Ovary (tissue), 10 donors: ENCODE measurements at places on chromosomes 16 and 17. TPM values are rescaled to one million over a fixed set of nuclear protein-coding genes. Genes with fewer than 3 reads are reported as not detected.

UNC119 gene
- 14.4 TPM for total RNA-seq

SLC6A2 gene
- total RNA-seq, result not detected

CDRT15L2 gene
- not detected for total RNA-seq

EFNB3 gene
- 11.7 TPM for total RNA-seq

PDE6G gene
- not detected for total RNA-seq

ENPP7 gene
- total RNA-seq, result not detected

GRB7 gene
- 2.7 TPM for total RNA-seq

BAIAP3 gene
- total RNA-seq, result 1.1 TPM

KCNH6 gene
- not detected for total RNA-seq

SOCS7 gene
- 17.8 TPM for total RNA-seq

OTOP2 gene
- not detected for total RNA-seq

WNT3 gene
- 0.87 TPM for total RNA-seq

PYDC1 gene
- not detected for total RNA-seq

TEKT1 gene
- not detected for total RNA-seq

GRCh38 chr17:8153031-8153451, 837 bp upstream of the PER1 start:
- no peaks in the 10 kb centered on the region for H3K27me3 ChIP-seq
- peaks cover 12% of the 10 kb centered on the region for H3K4me1 ChIP-seq
- H3K36me3 ChIP-seq, result no peaks in the 10 kb centered on the region
- peak; percentile 62 for DNase-seq

GRCh38 chr17:17200831-17201230, 5.3 kb downstream of the PLD6 start:
- peaks cover 26% of the 10 kb centered on the region for H3K4me1 ChIP-seq
- H3K27ac ChIP-seq, result peak overlapping the region; percentile 50
- no peak overlapping the region for H3K4me3 ChIP-seq

DNA sequence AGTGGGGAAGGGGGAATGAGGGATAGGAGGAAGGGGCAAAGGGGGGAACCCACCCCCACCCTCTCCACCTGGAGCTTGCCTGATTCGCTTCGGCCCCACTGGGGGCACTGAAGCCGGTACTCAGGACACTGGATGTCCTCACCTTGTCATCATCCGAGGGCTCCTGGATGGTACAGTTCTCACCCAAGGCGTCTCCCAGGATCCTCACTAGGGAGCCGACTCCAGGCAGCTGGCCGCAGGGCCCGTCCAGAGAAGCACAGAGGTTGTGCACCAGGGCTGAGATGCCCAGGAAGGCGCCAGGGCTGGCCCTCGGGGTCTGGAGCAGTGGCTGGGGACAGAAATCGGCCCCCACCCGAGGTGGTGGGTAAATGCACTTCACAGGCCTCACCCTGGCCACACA, 92.3 kb downstream of the LITAF start:
- H3K36me3 ChIP-seq, result no peaks in the 10 kb centered on the region
- H3K4me3 ChIP-seq, result no peak overlapping the region
- no peaks in the 10 kb centered on the region for H3K27me3 ChIP-seq
- DNase-seq, result no peak
- H3K27ac ChIP-seq, result no peak overlapping the region

DNA sequence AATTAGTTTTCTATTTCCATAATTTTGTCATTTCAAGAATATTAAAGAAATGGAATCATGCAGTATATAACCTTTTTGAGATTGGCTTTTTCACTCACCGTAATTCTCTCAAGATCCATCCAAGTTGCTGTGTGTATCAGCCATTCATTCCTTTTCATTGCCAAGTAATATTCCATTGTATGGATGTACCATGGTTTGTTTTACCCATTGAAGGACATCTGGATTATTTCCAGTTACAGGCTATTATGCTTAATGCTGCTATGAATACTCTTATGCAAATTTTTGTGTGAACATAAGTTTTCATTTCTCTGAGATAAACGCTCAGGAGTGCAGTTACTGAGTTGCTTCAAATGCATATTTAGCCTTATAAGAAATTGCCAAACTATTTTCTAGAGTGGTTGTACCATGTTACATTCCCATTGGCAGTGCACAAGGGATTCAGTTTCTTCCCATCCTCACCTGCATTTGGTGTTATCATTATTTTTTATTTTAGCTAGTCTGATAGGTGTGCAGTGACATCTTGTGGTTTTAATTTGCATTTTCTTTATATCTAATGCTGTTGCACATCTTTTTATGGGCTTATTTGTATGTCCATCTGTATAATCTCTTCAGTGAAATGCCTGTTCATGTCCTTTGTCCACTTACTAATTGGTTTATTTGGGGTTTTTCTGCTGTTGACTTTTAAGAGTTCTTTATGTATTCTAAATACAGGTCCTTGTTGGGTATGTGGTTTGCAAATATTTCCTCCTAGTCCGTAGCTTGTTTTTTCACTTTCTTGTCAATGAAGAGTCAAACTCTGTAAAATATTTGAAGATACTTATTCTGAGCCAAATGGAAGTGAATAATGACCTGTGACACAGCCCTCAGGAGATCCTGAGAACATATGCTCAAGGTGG, 32.7 kb downstream of the BMERB1 start:
- no peak for DNase-seq
- H3K36me3 ChIP-seq, result no peaks in the 10 kb centered on the region
- peaks cover 1% of the 10 kb centered on the region for H3K4me1 ChIP-seq
- H3K27ac ChIP-seq, result no peak overlapping the region

DNA sequence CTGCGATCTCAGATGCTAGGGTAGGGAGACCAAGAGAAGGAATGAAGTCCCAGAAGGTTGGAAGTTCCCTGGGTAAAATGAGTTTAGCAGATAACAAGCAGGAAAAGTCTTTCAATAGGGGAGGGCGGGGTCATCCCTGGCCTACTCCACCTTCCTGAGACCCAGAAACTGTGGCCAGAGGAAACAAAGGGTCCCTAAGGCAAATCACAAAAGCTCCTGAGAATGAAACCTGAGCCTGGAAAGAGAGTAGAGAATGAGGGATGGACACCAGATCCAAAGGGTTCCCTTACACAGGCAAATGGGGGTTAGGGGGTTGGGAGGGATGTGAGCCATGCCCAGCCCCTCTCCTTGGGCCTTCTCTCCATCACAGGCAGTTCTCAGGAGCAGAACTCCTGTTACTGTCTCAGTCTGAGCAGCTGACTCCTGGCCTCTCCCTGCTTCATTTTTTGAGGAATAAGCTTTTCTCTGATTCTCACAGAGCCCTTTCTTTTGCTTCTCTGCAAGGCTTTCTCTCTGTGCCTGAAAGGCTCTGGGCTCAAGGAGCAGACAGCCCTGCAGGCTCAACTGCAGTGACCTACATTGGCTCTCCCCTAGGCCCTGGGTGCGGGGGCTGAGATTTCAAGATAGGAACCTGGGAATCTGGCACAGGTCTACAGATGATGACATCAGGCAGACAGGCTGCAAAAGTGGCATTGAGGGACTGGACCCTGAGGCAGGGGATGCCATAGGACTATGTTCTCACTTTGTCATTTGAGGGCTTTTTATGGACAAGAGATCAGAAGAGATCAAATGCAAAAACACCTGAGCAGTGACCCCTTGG, 9.8 kb upstream of the NR1D1 start:
- peak; percentile 21 for DNase-seq
- H3K27me3 ChIP-seq, result no peaks in the 10 kb centered on the region
- peaks cover 38% of the 10 kb centered on the region for H3K4me1 ChIP-seq
- H3K4me3 ChIP-seq, result no peak overlapping the region
- peak overlapping the region; percentile 91 for H3K27ac ChIP-seq
- no peaks in the 10 kb centered on the region for H3K36me3 ChIP-seq

DNA sequence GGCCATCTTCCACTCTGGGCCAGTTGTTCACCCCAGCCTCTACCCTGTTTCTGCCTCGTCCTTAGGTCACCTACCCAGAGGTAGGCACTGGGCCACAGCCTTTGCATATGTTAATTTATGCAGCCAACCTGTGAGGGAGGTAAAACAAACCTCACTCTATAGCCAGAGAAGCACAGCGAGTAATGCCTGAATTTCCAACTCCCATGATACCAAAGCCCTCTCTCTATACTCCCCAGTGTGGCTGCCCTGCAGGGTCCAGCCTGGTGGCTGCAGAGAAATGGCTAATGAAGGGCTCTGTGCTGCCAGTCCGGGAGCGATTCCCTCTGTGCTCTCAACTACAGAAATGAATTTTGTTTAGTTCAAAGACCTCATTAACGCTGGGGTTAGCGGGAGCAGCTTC, 397.0 kb upstream of the CCL2 start:
- no peak overlapping the region for H3K27ac ChIP-seq
- H3K4me3 ChIP-seq, result no peak overlapping the region
- H3K27me3 ChIP-seq, result no peaks in the 10 kb centered on the region
- no peak for DNase-seq

- H3K27me3 ChIP-seq, result no peaks in the 10 kb centered on the region
- H3K4me3 ChIP-seq, result no peak overlapping the region
Measured at GRCh38 chr17:61764846-61765245, 98.5 kb downstream of the BRIP1 start.

GRCh38 chr17:32876417-32877163, at the start of gene MYO1D:
MYO1D (minus strand) TSS chr17:32877124; CDS start chr17:32876872, 252 bp downstream.
- peak; percentile 79 for DNase-seq
- H3K4me3 ChIP-seq, result peak within 1 kb of the TSS; percentile 88
- H3K27me3 ChIP-seq, result no peaks in the 10 kb centered on the region
- H3K27ac ChIP-seq, result peak within 1 kb of the TSS; percentile 95

DNA sequence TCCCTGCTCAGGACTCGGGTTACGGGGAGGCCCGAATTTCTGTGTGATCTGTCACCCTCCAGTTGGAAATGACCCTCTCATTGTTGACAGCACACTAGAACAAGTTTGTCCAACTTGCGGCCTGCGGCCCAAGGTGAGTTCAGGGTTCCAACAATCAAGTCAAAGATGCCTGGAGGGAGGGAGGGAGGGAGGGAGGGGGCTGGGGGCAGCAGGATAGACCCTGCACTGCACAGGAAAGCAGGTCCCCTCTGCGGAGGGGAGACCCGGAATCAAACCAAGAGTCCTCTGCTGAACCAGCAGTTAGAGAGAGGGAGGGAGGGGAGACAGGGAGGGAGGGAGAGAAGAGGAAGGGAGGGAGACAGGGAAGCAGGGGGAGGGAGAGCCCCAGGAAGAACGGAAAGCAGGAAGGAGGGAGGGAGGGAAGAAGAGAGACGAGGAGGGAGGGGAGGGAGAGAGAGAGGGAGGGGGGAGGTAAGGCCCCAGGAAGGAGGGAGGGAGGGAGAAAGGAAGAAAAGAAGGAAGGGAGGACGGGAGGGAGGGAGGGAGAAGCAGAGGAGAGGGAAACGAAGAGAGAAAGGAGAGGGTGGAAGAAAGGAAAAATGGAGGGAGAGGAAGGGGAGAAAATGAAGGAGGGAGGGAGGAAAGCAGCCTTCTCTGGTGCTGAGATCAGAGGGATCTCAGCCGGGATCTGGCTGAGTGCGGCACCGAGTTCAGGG, 96.7 kb upstream of the CDH5 start:
- peak overlapping the region; percentile 92 for H3K27ac ChIP-seq
- H3K36me3 ChIP-seq, result no peaks in the 10 kb centered on the region
- peaks cover 14% of the 10 kb centered on the region for H3K4me1 ChIP-seq
- H3K27me3 ChIP-seq, result no peaks in the 10 kb centered on the region
- H3K4me3 ChIP-seq, result peak overlapping the region; percentile 25

GRCh38 chr16:35795361-35796029, 2336.1 kb downstream of the TP53TG3F start:
- H3K4me3 ChIP-seq, result no peak overlapping the region
- no peaks in the 10 kb centered on the region for H3K27me3 ChIP-seq
- DNase-seq, result no peak
- H3K27ac ChIP-seq, result no peak overlapping the region
- no peaks in the 10 kb centered on the region for H3K36me3 ChIP-seq

GRCh38 chr16:54366943-54367342, 80.4 kb upstream of the IRX3 start:
- H3K27ac ChIP-seq, result no peak overlapping the region
- no peaks in the 10 kb centered on the region for H3K4me1 ChIP-seq
- no peak for DNase-seq
- H3K27me3 ChIP-seq, result no peaks in the 10 kb centered on the region
- no peaks in the 10 kb centered on the region for H3K36me3 ChIP-seq

DNA sequence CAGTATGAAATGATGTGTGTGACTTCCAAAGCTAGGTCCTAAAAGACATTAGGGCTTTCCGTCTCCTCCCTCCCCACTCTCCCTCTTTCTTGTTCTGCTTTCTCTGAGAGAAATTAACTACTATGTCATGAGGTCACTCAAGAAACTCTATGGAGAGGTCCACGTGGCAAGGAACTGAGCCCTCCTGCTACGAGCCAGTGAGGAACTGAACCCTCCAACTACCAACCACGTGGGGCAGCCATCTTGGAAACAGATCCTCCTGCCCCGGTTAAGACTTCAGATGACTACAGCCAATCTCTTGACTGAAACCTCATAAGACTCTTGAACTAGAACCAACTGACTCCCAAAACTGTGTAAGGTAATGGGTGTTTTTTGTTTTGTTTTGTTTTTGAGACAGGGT, 4.2 kb upstream of the ALOX15 start:
- no peak overlapping the region for H3K4me3 ChIP-seq
- H3K4me1 ChIP-seq, result no peaks in the 10 kb centered on the region
- no peak overlapping the region for H3K27ac ChIP-seq
- H3K36me3 ChIP-seq, result no peaks in the 10 kb centered on the region
- no peak for DNase-seq

- H3K4me1 ChIP-seq, result peaks cover 15% of the 10 kb centered on the region
- no peak overlapping the region for H3K27ac ChIP-seq
Measured at GRCh38 chr17:41775394-41776226, 10.9 kb downstream of the JUP start.

GRCh38 chr17:81322271-81323082, 27.4 kb upstream of the SLC38A10 start:
- no peak for DNase-seq
- H3K4me3 ChIP-seq, result no peak overlapping the region
- H3K27ac ChIP-seq, result no peak overlapping the region

DNA sequence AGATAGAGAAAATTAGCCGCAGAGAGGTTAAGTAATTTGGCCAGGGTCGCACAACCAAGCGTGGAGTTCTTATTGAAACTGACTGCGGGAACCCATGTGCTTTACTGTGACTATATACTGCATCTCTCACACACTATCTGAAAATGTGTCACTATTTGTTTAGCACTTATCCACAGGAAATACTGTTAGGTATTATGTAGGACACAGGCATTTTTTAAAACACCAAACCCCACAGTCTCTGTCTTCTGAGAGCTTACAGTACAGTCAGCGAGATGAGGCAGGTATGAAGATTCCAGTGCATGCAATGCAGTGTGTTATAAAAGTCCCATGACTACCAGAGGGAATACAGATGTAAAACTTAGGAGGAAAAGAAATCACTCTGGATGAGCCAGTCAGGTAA, 11.3 kb downstream of the RBL2 start:
- no peaks in the 10 kb centered on the region for H3K4me1 ChIP-seq
- H3K36me3 ChIP-seq, result no peaks in the 10 kb centered on the region
- H3K27me3 ChIP-seq, result no peaks in the 10 kb centered on the region
- no peak for DNase-seq
- no peak overlapping the region for H3K27ac ChIP-seq

DNA sequence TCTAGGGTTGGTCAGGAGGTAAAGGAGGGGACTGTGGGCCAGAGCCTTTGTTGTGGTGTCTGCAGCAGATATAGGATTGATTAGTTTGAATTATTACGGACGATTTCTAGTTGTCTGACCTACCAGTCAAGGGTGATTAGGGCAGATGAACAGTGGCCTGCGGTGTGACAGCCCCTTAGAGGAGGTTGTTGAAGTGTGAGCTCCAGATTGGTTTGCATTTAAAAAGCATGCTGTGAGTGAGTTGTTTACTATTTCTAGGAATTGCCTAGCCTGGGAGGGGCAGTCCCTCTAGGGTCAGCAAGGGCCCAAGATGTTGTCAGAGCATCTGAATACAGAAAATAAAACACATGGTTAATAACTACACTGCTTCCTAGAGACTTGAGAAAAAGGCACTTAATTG, 108.8 kb downstream of the ARHGAP44 start:
- H3K27ac ChIP-seq, result no peak overlapping the region
- no peaks in the 10 kb centered on the region for H3K36me3 ChIP-seq
- H3K4me1 ChIP-seq, result no peaks in the 10 kb centered on the region
- no peaks in the 10 kb centered on the region for H3K27me3 ChIP-seq
- H3K4me3 ChIP-seq, result no peak overlapping the region
- DNase-seq, result no peak
